ENCODE measurements at places on chromosomes 7 and 10. TPM values are rescaled to one million over a fixed set of nuclear protein-coding genes. Genes with fewer than 3 reads are reported as not detected.
A peak's percentile ranks its signal among the peaks of the same experiment; 100 is the strongest.

OR6B1 gene
- not detected for polyA plus RNA-seq

OPN1SW gene
- polyA plus RNA-seq, result not detected

UNCX gene
- not detected for polyA plus RNA-seq

SLC13A1 gene
- polyA plus RNA-seq, result not detected

ATG9B gene
- polyA plus RNA-seq, result 35.7 TPM

SEMA3E gene
- polyA plus RNA-seq, result not detected

LCOR gene
- 16.7 TPM for polyA plus RNA-seq

C10orf62 gene
- polyA plus RNA-seq, result not detected

RTKN2 gene
- 61.8 TPM for polyA plus RNA-seq

TWIST1 gene
- polyA plus RNA-seq, result not detected

CCL26 gene
- polyA plus RNA-seq, result not detected

GRCh38 chr10:87987206-87987605 is 123.8 kb downstream of the PTEN start:
- no peak for DNase-seq

- DNase-seq, result no peak
Observed at GRCh38 chr10:93305122-93305521, 177.0 kb downstream of the MYOF start.

- no peak for DNase-seq
Observed at GRCh38 chr7:45447296-45447695, 126.9 kb upstream of the ADCY1 start.

GRCh38 chr10:21125471-21126228 is 228.5 kb upstream of the NEBL start:
- DNase-seq, result no peak

- no peak for DNase-seq
Observed at GRCh38 chr7:94855589-94855988, 51.8 kb upstream of the PPP1R9A start.

- no peak for DNase-seq
Observed at GRCh38 chr10:29926693-29927048, 132.7 kb downstream of the JCAD start.

- DNase-seq, result no peak
Observed at GRCh38 chr10:126908225-126908624, 3.0 kb downstream of the DOCK1 start.

GRCh38 chr7:118288098-118288497 is 63.6 kb downstream of the ANKRD7 start:
- no peak for DNase-seq

DNA sequence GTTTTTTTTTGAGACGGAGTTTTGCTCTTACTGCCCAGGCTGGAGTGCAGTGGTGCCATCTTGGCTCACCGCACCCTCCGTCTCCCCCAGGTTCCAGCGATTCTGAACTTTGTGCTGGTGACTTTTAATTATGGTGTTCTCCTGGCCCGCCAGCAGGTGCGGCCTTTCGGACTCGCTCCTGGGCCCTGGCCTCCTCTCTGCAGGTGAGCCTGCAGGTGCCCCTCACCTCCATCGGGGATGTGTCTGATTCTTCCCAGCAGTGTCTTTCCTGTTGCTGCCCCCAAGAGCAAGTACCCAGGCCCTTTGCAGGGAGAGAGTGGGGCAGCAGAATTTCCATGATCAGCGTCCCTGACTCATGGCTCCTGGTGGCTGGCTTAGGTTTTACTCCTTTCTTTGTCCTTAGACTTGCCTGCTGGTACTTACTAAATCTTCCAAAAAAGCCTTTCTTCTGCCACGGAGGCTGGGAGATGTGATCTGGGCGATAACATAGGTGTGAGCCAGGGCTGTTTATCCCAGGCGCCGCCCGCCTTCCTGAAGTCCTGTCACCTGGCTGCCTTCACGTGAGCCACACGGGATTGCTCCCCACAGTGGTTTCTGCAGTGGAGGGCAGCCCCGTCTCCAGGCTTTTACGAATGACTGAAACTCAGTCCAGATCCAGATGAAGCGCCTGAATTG is 10.7 kb downstream of the WIPI2 start:
- no peak for DNase-seq

GRCh38 chr7:113207931-113208330 is 89.6 kb upstream of the SMIM30 start:
- DNase-seq, result no peak

DNA sequence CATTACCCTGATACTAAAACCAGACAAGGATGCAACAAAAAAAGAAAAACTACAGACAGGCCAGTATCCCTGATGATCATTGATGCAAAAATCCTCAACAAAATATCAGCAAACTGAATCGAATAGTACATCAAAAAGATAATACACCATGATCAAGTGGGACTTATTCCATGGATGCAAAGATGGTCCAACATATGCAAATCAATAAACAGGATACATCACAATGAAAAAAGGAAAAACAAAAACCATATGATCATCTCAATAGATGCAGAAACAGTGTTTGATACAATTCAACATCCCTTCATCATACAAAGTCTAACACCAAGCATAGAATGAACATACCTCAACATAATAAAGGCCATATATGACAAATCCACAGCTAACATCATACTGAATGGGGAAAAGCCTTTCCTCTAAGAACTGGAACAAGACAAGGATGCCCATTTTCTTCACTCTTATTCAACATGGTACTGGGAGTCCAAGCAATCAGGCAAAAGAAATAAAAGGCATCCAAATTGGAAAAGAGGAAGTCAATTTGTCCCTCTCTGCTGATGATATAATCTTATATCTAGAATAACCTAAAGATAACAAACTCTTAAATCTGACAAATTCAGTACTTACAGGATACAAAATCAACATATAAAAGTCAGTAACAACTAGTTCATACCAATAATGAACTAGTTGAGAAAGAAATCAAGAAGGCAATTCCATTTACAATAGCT is 48.8 kb upstream of the ASAH2 start:
- no peak for DNase-seq

GRCh38 chr7:43869867-43870240 is 537 bp upstream of the MRPS24 start:
- no peak for DNase-seq

DNA sequence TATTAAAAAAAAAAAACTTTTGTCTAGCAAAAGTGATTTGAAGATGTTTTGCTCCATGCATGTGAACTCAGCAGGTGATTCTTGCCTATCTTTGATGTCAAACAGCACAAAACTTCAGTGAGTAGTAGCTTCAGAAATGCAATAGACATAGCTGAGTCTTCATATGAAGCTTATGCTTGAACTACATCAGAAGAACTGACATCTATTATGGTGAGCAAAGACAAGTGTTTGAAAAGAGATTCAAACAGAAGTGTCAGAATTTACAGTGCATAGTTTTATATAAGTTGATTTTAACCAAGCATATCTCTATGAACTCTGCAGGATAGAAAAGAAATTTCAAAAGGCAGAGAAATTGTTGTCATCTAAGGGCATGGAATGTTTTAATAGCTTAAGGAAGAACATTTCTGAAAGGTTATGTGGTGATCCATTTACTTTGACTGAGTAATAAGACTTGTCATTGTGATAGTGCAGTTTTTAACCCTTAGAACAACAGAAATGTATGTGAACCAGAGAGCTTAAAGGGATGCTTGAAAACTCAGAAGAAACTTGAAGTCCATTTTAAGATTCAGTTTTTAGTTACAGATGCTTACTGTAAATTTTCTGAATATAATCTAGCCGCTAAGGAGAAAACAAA is 351.4 kb downstream of the MDFIC start:
- no peak for DNase-seq

DNA sequence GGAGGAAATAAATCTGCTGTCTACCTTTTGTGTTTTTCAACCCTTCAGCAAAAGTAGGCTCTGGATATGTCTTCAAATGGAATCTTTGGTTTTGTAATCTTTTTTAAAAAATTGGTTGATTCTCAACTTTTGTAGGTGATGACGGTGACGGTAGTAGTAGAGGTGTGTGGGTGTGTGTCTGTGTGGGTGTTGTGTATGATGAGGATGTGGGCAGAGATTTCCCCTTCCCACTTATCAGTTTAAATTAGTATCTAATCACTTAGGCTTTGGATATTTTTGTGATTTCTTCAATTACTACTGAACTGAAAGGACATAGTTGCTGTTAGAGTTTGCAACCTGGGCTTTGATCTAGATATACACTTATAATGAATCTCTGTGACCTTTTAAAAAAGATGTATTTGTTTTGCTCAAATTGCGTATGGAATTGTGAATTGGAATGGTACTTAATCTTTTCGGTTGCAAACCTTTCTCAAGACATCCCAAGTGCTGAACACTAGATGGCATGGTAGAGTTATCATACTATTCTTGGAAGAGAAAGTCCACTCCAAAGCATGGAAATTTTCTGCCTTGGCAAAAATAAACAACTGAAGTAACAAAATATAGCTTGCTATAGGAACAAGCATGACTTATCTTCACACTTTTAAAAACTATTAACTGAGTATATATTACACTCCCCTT is 51.9 kb upstream of the A1CF start:
- DNase-seq, result no peak

DNA sequence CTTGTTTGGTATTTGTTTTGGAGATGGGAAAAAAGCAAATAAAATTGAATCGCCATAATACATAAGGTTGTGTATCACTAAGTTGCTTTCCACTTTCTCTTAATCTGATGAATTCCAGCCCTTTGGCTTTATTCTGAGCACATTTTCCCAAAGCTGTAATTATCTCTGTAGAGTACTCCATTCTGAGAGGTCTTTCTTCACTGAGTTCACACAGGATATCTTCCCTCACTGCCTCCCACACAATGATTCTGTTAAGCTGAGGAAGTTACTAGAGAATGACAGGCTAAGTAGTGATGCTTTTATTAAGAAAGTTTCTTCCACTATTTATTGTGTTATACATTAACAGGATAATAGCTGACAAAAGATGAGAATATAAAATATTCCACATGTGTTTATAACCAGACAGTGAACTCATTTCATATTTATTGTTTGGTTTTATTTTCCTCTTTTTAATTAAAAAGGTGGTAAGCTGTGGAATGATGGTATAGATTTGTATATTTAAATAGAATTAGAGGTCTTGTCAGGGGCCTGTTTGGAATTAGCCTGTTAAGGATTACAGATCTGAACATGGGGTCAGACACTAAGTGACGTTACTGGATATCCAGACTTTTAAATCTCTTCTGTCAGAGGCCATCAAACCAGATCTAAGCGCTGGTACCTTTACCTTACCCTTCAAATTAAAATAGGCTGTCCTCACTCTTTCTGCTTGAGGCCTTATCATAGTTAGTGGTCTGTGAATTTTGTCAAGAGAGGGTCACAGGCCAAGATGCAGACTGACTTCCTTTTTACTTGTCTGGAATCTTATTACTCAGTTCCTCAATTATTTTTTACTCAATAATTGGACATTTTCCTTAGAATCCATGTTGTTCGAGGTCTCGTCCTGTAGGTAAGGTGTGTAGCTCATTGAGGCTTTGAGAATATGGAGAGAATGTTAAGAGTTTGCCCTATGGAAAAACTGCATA is 8.4 kb downstream of the PLXDC2 start:
- DNase-seq, result no peak

DNA sequence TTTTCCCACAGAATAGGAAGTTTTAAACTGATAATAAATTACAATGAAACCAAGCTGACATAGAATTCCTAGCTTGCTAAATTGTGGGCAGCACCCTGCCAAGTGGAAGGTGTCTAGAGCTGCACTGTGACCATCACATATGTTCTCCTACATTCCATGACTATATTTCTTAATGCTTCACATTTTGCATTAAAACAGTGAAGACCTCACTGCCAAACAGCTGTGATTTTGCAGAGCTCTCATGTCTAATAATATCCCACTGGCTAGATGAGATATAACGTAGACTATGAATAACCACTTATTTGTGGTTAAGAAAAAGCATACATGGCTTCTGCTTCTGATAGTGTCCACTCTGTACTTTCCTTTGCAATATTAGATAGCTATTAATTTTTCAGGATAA is 228.3 kb upstream of the TEX47 start:
- DNase-seq, result no peak

GRCh38 chr7:64733550-64734240 is 60.5 kb upstream of the ZNF138 start:
- DNase-seq, result no peak

DNA sequence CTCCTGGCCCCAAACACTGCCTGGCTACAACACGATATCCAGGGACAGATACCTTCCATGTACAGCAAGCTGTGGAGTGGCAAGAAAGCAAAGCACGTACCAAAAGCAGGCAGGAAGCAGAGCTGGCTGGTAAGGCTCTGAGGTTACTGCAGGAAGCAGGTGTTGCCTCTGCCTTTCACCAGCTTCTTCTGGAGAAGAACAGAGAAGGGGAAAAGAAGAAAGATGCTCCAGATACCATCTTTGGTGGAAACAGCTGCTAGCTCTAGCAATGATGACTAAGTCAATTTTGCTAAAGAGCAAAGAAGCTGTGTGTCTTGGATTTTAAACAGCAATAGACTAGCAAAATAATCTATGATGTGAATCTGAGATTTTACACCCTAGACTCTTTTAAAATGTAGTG is 34.9 kb upstream of the PRSS1 start:
- DNase-seq, result peak; percentile 56

DNA sequence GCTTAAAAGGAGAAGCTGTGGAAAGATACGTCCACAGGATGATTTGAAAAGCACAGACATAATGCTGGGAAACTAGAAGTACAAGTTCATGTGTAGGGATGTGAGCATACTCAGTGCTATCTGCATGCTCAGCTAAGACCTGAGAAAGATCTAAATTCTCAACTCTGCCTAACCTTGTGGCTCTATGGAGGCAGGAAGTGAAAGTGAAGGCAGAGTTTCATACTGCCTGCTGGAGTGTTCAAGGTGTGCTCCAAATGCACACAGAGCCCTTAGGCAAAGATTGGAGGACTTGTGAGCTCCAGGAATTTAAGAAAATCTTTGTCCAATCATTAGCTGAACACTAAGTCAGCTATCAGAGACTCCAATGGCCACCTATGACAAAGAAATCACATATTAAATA is 190.9 kb downstream of the RNLS start:
- DNase-seq, result peak; percentile 78

DNA sequence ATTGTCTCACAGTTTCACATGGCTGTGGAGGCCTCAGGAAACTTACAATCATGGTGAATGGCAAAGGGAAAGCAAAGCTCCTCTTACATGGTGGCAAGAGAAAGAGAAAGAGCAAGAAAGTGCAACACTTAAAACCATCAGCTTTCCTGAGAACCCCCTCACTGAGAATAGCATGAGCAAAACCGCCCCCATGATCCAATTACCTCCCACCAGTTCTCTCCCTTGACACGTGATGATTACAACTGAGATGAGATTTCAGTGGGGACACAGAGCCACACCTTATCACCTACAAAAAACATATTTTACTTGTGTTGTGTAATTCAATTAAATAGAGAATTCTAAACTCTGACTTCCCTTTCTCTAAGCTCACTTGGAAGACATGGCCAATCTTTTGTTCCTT is 80.2 kb downstream of the SEMA3C start:
- DNase-seq, result no peak
